ENCODE measurements at places on chromosomes 6 and 20.

DNA sequence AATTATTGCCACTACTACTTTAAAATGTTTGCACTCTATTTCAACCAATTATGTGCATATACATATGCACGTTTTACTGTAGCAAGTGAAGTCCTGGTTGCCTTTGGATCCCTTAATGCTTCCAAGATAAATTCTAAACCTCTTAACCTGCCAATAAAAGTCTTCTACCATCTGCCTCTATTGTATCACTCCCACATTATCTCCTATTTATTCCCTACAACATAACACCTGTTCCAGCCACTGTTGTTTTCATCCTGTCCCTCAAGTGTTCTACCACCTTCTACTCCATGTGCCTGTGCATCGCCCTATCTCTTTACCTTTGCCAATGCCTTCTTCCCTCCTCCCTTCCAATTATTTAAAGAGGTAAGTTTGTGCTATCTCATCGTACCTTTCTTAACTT lies 499.0 kb upstream of the RNF217 start:
- no peak for DNase-seq

DNA sequence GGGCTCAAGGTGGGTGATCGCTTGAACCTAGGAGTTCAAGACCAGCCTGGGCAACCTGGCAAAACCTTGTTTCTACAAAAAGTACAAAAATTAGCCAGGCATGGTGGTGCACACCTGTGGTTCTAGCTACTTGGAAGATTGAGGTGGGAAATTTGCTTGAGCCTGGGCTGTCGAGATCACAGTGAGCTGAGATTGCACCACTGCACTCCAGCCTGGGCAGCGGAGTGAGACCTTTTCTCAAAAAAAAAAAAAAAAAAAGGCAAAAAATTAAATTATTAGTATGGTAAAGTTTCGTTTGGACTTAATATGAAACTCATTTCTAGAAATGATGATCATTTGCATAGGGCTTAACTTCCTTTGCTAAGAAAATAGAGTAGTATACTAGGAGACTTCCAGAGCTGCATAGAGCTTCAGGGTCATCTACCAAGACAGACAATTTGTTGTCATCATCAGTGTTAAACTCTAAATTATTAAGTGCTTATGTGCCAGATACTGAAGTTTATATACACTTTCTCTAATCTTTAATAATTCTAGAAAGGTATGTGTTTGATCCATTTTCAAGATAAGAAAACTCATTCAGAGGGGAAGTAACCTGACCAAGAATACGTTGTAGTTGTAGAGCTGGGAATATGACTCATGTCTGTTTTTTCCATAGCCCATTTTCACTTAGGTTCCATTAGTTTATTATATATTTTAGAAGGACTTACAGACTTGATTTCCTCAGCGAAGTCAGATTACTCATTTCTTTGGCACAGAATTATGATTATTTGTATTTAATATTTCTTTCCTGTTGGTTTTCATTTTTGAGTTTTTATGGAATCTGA lies 84.5 kb downstream of the SLC16A10 start:
- DNase-seq: no peak

DNA sequence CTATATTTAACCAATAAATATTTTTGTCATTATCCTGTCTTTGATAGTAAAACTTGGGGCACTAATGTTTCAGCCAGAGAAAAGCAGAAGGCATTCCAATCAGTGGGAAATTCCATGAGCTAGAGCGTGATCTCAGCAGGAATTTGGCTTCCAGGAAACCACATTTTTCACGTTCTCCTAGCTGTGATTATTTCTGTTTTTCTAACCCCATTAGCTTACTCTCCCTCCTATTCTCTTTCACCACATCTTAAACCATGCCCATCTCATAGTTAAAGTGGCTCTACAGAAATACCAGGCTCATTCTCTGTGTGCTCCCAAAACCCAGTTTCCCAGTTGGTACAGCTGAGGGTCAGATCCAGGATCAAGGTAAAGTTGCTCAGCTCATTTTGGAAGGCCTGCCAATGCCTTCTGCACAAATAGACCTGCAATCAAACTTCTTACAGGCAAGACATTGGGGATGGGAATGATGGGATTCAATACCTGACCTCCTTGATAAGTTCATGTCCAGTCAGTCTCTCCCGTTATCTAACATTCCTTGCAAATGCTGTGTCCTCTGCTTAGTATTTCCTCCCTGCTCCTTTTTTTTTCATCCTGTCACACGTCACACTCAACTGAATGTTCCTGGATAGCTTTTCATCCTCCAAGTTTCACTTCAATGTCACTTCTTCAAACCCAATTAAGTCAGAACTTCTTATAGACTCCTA lies 33.1 kb upstream of the TMEM30A start:
- no peak for DNase-seq

DNA sequence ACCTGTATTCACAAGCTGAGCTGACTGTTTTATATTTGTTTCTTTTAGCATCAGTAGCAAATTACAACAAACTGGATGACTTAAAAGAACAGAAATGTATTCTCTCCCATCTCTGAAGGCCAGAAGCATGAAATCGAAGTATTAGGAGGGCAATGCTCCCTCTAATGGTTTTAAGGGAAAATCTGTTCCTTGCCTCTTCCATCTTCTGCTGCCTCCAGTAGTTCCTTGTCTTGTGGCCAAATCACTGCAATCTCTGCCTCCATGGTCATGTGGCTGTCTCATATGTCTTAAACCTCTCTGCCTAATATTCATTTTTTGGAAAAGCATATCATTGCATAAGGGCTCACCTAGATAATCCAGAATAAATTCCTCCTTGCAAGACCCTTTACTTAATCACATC lies 25.2 kb upstream of the ASCC3 start:
- DNase-seq: no peak

DNA sequence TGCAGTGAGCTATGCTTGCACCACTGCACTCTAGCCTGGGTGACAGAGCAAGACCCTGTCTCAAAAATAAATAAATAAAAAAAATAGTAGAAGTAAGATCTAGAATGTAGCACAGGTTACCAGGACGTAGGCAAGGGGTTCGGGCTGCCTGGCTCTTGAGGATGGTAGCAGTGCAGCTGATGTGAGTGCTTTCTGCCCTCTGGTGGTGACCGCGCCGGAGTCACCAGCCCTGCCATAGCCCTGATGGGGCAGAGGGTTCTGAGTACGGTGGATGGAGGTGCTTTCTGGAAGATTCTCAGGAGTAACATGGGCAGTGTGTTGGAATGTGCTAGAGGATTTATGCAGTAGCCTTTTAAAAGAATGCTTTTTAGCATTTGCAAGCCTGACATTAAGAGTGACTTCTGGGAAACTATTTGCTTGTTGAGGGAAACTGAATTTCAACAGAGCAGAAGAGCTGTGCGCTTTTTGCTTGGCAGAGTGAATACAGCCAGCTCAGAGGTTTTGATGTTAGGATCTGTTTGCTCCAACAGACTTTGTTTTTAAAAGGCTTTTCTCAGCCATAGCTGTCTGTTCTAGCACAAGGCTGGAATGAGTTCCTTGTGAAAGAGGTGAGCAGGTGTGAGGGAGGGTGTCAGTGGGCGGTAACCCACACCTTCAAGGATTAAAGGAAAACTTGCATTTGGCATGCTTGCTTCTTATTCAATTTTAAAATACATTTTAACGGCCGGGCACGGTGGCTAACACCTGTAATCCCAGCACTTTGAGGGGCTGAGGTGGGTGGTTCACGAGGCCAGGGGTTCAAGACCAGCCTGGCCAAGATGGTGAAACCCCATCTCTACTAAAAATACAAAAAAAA lies 65.9 kb downstream of the PTPN1 start:
- no peak for DNase-seq

- peak; percentile 56 for DNase-seq
These were observed 25.0 kb downstream of the GDAP1L1 start for GRCh38 chr20:44271915-44272663.

DNA sequence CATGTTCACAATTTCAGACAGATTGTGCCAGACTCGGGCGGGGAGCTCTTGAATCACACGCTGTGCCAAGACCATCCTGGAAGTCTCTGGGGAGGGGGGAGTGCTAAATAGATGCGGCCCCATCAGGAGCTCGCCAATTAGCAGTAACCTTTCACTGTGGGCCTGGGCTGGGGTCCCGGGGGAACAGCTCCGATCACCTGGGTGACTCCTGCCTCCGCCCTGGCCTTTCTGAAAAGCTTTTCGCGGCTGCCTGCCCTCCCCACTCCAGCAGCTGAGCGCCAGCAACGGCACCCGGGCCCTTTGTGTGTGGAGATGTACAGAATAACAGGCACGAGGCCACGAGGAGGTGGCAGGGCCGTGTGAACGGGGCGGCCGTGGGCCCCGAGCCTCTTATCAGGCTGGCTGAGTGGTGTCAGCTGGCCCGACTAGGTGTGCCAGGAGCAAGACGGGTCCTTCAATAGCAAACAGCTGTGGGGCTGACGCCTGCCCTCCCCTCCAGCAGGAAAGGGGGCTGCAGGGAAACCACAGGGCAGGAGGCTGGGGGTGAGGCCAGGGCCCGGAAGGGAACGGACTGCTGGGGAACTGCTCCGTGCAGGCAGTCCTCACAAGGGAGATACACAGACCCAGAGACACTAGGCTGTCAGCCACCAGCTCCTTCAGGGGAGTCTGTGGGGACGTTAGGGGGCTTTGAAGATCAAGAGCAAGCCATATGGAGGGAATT lies 56.8 kb downstream of the NOL4L start:
- no peak for DNase-seq

GRCh38 chr20:39800111-39800510 lies 838.0 kb downstream of the DHX35 start:
- DNase-seq: no peak

DNA sequence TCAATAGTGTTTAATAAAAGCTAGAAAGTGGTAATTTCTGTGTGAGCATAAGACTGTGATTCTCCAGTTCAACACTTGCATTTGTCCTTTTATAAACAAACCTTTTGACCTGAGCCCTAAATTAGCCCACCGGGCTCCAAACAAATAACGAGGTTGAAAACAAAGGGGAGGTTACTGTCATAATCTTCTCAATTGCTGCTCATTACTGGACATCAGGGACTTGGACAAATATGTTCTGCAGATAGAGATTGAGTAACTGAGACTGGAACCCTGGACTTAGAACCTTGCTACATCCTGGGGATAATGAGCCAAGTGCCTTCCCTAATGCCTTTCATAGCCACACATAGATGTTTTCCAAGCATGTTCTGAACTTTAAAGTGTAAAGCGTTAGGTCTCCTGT lies 84.2 kb upstream of the PCSK2 start:
- DNase-seq: no peak

DNA sequence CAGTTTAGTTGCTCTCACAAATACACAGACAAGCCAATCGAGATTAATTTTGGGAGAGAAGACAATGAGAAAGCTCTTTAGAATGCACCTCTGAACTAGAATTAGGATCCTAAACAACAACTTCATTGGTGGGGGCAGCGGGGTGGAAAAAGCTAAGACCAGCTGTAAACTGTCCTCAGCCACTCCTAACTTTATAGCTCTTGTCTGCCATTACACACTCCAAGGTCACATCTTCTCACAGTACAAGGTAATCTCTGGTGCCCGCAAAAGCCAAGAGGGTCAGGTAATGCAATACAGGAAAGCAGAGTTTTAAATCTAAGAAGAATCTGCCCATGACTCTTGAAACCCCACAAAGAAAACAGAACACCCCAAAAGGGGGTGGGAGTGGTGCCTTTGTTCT lies 17.8 kb upstream of the IL22RA2 start:
- no peak for DNase-seq

DNA sequence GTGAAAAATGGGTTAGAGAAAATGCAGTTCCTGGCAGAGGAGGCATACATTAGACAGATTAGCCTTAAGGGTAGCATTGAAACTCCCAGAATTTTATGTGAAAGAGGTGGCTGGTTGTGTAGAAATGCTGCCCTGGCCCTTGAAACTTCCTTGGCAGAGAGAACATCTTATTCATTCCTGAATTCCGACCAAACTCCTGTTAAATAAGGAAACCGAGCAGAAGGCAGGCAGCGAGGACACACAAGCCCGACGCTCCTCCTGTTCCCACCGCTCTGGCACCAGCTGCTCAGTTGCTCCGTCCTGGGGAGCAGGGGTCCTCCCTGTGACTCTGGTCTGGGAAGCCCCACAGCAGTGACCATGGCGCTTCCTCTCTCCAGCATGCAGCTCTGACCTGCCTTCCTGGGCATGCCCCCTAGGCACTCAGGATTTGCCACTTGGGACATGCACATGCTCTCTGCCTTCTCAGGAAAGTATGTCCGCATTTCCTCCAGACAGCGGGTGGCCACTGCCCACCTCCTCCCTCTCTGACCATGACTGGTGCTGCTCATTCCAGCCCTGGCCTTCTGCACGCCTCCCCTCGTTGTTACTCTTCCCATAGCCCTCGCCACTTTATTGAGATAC lies 35.2 kb upstream of the CLDN20 start:
- DNase-seq: no peak

DNA sequence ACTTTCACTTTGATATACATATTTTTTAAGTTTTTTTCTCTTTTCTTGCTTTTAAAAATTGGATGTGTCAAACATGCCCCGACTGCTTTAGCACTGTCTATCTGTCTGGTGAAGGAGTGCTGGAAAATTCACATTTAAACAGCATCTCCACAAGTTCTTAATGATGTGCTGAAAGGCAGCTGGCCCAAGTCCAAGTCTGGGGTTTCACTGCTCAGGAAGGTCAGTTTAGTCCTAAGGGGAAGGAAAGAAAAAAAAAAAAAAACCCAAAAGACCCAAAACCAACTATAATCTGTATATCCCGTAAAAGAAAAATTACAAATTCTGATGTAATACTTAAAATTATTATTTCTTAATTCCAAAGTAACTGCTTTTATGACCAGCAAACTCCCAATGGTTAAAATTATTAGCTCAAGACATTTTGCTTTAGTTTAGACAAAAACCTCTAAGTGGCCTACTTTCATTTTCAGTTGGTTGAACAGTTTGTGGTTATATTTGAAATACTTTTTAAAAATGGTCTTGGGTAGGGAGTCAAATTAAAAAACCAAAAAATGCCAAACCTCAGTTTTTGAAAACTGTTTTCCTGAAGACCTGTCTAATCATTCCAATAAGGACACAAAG lies 79.5 kb upstream of the PREP start:
- DNase-seq: no peak

DNA sequence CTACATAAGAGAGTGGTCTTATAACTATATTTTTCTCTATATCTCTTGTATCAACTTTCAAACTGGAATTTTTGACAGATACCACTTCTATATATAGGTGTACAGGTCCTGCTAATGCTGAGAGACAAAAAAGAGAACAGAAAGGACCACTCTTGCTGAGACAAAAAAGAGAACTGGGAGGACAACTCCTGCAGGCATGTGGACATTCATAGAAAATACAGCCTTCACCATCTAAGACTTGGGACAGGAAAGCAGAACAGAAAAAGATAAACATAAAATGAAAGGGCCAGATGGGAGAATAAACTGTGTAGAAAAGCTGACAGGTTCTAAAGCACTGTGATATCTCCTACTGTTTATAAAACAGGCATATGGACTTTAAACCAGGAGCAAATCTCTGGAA lies 541.0 kb upstream of the ADGRB3 start:
- DNase-seq: no peak

DNA sequence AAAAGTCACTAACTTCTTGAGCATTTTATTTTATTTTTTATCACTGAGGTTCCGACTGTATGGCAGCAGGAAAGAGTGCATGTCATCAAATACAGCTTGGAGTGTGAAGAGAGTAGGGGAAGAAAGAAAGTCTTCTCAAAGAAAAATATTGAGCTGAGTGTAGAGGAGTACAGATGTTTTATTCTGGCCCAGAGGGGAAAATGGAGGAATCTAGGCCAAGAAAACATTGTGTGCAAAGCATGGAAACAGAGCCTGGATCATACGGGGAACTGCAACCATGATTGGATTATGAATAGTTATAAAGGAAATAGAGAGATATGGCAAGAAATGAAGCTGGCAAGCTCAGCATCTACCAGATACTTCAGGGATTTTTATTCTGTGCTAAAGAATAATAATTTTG lies 104.2 kb upstream of the SCGN start:
- DNase-seq: no peak

- DNase-seq: no peak
These were observed 136.5 kb upstream of the PDE10A start for GRCh38 chr6:165799391-165800153.

All from iPS DF 19.7 (cell line).